NCI-H524 (cell line): ENCODE measurements at places on chromosomes 1 and 21.

DNA sequence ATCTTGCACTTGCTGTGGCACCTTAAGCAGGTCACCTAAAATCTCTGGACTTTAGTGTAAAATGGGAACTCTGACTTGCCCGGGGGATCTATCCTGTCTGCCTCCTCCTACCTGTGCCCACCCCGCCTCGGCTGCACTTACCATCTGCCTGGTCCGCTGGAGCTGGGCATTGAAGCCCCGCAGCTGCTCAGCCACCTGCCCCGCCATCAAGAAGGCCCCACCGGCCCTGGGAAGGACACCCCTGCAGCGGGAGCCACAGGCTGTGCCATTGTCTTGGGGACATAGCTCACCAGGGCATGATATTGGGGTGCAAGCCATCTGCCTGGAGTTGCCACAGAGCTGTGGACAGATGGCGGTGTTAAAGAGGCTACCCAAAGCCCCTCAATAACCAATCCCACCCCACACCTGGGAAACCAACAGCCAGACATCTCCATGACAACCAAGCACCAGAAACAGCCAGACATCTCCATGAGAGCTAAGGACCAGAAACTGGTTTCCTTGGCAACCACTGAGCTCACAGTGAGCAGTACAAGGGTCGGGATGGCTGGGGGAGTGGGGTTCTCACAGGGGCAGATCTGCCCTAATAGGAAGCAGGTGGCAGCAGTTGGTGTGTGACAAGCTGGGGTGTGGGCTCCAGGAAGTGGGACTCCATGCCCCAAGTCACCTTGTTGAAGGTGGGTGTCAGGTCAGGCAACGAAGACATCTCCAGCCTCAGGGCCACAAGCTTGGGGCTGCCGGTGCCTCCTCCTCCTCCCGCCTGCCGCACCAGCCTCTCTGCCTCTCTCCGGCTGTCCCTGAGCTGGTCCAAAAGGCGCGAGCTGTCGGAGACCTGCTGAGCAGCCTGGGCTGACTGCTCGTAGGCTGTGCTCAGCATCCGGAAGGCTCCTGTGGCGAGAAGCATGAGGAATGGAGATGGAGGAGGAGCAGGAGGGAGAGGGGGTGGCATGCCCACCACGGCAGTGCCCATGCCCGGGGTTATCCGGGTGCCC, 29.1 kb downstream of the LAMB3 start:
- DNase-seq, result peak; percentile 88

DNA sequence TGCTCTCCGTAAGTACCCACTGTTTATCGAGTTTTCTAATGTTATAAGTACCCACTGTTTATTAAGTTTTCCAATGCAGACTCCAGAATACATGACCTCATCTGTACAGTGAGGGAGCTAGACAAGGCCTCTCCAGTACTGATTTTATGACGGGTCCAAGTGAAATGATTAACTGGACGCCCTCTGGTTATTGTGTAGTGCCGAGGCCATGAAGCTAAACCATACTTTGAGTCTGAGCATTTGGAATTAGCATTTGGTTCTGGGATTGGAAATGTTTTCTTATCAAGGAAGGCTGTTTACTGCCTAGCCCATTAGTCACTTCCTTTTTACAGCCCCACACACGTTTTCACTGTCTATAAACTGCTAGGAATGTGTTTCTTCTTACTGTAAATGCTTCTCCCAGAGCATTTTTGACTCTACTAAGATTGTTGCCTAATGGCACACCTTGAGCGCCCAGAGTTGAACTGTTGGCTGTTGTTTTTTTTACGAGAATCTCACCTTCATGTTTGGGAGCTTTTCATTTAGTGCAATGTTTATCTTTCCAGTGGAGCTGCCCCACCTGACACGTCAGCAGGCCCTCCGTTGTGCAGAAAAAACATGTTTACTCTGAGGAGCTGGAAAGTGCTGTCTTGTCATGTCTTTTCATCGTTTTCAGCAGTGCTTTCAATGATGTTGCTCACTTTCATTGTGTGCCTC, 26.9 kb downstream of the SPATA46 start:
- DNase-seq, result no peak

- peak; percentile 91 for DNase-seq
Measured at GRCh38 chr1:182616130-182617013, 12.2 kb upstream of the RGS16 start.

- DNase-seq, result no peak
Measured at GRCh38 chr1:212470059-212470458, 37.3 kb downstream of the NENF start.

- DNase-seq, result no peak
Measured at GRCh38 chr1:206447422-206447765, 22.9 kb upstream of the IKBKE start.

DNA sequence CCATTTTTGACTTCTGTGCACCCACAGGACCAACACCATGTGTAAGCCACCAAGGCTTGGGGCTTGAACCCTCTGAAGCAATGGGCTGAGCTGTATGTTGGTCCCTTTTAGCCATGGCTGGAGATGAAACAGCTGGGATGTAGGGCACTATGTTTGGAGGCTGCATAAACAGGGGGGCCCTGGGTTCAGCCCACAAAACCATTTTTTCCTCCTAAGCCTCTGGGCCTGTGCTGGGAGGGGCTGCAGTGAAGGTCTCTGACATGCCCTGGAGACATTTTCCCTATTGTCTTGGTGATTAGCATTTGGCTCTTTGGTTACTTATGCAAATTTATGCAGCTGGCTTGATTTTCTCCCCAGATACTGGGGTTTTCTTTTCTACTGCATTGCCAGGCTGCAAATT, 144.9 kb downstream of the ZNF326 start:
- DNase-seq, result no peak

DNA sequence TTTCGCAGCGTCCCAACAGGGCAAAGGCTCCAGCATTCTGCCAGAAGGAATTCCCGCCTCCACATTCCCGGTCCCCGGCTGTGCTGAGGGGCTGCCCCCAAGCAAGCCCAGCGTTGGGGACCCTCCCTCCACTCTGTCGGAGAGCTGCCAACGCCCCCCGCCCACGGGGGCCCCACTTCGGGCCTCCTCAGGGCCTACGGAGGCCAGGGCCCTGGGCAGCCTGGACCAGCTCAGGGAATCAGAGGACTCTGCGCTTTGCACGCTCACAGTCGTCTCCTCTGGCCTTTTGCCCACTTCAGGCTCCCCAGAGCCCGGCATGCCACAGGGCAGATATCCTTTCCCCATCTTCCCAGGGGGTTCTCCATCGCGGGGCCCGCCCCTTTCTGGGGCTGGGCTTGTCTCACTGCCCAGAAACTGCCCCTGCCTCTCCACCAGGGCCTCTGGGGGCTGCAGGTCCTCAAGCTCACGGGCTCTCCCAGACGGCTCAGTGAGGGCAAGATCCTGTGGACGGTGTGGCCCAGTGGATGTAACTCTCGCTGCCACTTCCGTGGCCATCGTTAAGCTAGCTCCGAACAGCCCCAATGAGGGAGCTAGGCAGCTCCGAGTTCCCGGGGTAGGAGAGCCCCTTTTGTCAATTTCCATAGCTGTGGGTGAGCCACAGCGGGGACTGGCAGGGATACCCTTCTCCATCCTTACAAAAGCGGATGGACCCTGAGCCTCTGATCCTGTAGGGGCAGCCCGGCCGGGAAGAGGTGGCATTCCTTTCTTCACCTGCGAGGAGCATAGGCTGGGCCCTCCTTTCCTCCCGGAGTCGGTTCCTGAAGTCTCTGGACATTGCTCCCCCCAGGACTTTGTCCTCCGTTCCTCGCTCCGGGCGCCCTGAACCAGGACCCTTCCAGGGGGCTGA, 2.8 kb downstream of the ITPKB start:
- no peak for DNase-seq

GRCh38 chr1:5916572-5917280, 75.5 kb downstream of the NPHP4 start:
- no peak for DNase-seq

DNA sequence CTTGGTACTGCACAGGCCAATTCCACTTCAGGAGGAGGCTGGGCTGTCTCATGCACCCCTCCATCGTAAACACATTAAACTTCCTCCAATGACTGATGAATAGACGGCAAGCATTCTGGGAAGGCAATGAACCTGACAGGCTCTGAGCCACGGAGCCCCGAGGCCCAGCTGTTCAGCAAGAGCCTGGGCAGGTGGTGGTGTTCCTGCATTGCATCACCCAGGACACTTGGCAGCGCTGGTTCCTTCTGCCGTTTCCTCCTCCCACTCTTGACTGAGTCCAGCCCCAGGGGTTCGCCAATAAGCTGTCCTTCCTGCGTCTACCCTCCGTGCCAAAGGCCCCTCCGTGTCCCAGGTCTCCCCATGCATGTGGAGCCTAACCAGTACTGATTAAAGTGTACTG, 109.8 kb downstream of the JAK1 start:
- DNase-seq, result peak; percentile 88

DNA sequence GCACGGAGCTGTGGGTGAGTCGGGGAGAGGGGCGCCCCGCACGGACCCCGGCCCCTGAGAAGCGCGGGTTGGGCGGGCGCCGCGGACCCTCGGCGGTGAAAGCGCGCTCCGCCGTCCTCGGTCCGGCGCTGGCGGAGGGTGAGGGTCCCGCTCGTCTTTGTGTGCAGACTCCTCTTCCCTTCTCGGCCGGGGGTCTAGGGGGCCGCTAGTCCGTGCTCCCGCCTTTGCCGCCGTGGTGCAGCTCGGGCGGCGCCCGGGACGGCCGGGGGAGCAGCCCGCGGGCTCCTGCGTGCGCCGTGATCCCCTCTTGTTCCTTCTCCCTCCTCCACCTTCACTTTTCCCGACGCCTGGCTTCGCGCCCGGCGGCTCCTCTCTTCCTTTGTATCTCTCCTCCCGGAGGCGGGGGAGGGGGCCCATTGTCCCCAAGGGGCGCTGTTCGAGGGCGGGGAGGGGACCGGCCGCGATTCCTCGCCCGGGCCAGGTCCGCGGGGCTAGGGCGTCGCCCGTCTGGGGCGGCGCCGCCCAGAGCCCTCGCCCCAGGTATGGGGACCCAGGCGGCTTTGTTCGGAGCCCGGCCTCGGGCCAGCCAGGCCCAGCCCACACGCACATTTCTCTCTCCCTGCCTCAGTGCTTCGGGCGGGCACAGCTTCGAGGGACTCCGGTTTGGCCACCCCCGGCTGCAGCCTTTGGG, 519 bp downstream of the FNBP1L start:
- DNase-seq, result peak; percentile 21

GRCh38 chr1:87794788-87795614, 466.3 kb downstream of the LMO4 start:
- no peak for DNase-seq

DNA sequence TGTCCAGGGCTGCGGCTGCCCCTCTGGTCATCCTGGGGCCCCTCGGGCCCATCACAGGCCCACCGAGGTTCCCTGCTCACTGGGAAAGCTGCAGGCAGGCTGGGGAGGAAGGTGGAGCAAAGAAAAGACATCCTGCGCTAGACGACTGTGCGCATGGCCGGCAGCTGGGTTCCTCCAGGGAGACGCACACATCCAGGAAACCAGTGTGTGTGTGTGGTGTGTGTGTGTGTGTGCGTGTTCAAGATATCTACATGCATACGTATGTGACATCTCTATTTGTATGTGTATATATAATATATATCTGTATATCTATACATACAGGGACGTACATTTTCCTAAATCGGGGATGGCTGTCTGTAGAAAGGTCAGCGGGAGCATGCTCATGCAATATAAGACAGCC, 63.7 kb downstream of the ACOT7 start:
- DNase-seq, result no peak
